T follicular helper cell (primary cell): ENCODE measurements at places on chromosomes 12 and 14.

DNA sequence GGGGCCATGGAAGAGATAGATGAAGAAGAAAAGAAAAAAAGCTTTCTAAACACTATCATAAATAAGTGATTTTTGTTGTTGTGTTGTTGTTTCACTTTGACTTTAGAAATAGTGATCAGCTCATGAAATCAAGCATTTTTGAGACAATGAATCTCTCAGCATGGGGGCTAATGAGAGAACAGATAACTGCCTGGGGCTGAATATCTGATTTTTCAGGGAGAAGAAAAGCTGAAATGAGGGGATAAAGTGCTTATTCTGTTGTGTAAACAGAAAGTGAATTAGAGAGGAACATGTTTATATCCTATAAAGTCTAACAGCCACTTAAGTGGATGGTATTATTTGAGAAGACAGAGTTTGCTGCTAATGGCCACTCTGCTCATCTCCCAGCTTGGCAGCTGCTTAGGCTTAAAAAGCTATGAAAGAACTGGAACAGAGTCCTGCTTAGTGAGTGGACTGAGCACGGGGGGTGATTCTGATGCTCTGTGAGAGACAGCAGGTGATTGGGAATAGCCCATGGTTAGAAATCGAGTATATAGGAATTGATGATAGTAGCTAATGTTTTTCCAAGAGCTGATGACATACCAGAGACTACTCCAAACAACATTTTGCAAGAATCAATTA, 646.1 kb upstream of the TMEM132C start:
- DNase-seq: no peak

- no peak for DNase-seq
Measured at GRCh38 chr14:84809158-84809557, 720.8 kb upstream of the FLRT2 start.

DNA sequence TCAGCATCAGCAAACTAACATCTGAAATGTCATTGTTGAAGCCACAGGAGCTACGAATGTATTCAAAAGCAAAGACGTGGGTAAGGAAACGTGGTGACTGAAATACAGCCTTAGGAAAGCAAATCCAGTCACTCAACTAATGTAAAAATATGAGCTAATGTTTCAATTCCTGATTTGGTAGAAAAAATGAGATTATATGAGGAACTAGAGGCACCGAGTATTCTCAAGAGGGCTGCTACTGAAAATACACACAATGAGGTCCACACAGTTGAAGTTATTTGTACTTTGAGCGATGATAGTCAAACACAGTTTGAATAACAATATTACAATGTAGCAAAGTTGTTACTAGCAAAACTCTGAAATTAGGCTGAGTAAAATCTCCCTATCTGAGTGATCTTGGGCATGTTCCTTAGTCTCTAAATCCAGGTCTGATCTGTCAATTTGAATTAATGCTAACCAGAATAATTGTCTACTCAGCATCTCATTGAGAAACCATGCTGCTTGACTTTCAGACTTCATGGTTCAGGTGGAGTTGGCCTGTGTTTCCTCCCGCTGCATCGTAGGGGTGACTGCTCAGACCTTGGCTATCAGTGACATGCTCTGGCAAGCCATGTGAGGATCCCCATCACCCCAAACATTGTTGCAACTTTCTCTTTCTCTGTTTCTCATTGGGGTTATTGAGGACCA, 467.1 kb upstream of the SOX5 start:
- DNase-seq: no peak

DNA sequence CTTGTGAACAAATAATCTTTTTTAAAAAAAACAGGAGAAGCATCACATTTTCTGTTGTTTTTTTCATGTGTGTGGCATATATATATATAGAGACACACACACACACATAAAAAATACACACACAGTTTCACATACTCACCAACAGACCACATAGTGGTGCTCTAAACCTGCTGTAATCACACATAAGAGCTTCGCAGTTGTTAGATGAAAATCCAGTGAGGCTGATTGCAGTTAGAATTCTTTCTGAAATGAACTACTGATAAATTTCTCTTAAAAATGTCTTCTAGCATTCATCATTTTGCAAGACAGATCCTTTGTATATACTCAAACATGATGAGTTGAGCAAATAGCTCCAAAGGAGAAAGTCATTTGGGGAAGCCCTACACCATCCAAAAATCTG, 434.3 kb upstream of the STXBP6 start:
- no peak for DNase-seq

GRCh38 chr12:96886998-96887677, 19.9 kb upstream of the NEDD1 start:
- no peak for DNase-seq

DNA sequence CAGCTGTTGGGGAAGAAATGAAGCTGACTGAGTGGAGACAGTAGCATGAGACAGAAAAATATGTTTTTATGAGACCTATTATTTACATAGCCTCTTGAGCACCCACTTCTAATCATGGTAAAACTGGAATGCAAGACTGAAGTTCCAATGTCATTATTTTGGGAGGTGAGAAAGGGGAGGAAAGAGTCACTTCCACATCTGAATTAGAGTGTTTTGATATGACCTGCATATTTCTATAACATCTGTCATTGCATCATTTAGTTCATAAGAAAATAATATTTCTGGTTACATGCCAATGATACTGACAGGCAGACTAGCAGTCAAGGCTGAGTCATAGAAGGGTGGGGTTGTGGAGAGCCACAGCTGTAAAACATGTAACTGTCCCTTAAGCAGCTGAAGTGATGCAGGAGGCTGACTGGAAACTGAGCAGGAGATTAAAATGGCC, 26.7 kb downstream of the NTN4 start:
- DNase-seq: no peak

DNA sequence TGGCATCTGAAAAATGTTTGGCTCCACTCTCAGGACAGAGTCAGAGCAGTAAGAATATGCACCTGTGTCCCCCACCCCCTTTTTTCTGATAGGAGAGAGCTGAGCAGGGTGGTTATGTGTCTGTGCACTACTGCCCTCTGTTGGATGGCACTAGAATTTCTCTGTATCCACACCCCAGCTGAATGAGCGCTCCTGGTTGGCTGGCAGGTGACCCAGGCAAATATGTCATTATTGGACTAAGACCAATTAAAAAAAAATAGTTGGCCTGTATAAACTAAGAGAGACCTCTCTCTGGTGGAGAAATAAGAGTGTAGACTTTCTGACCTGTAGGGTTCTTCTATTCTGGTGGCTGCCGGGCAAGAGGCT, 107.0 kb downstream of the PTCSC3 start:
- no peak for DNase-seq

DNA sequence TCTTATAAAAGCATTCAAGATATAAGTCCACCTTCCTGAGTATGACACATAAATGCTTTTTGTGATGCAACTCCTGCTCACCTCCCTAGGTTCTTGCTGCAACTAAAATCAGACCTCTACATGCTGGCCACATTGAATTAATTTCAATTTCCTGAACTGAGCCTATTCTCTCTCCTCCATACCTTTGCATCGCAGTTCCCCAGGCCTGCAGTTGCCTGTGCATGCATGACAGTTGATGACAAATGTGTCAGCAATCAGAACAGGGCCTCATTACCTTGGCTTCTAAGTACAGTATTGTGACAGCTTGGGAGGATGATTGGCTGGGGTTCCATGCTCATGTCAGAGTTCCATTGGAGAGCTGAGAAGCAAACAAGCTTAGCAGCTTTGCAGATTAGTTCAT, 3.9 kb upstream of the TM7SF3 start:
- no peak for DNase-seq

GRCh38 chr12:51974646-51975045, 23.1 kb downstream of the ACVR1B start:
- DNase-seq: no peak

DNA sequence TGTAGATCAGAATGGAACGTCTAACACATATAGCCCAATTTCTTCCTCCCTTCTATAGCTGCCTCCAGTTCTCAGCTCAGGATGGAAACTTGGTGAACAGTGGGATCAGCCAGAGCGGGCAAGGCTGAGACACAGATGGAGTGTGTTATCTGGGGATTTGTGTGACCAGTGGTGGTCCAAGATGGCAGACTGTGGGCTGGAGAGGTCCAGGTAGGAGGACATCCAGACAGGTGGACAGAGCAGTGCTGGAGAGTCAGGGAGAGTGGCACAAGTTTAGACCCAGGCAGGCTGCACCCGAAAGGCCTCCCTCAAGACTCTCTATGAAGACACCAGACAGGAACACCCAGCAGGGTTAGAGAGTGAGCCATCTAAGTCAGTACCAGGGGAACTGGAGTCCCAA, 116.1 kb upstream of the CPSF6 start:
- no peak for DNase-seq

- DNase-seq: no peak
Measured at GRCh38 chr12:132393245-132393795, 63.9 kb upstream of the GALNT9 start.

- DNase-seq: no peak
Measured at GRCh38 chr14:89600950-89601826, 184.2 kb upstream of the FOXN3 start.

- DNase-seq: no peak
Measured at GRCh38 chr12:94987801-94988200, 15.7 kb downstream of the NDUFA12 start.

GRCh38 chr12:5516371-5517241, 84.7 kb downstream of the NTF3 start:
- no peak for DNase-seq

DNA sequence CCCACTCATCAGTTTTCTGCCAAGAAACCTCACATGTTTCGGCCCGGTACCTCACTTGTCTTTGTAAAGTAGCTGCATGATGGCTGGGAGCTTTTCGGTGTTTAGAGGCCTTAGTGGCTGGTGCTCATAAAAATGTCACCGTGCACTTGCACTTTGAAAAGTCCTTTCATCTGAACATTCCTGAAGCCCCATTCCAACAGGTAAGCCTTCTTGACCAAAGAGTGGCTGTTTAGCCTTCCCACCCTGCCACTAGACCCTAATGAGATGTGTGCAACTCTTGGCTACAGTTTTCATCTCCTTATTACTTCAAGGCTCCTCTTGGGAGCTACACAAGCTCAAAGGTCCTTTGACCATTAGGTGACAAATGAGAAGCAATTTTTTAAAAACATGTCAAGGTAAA, 135.2 kb downstream of the HMGA2 start:
- no peak for DNase-seq

DNA sequence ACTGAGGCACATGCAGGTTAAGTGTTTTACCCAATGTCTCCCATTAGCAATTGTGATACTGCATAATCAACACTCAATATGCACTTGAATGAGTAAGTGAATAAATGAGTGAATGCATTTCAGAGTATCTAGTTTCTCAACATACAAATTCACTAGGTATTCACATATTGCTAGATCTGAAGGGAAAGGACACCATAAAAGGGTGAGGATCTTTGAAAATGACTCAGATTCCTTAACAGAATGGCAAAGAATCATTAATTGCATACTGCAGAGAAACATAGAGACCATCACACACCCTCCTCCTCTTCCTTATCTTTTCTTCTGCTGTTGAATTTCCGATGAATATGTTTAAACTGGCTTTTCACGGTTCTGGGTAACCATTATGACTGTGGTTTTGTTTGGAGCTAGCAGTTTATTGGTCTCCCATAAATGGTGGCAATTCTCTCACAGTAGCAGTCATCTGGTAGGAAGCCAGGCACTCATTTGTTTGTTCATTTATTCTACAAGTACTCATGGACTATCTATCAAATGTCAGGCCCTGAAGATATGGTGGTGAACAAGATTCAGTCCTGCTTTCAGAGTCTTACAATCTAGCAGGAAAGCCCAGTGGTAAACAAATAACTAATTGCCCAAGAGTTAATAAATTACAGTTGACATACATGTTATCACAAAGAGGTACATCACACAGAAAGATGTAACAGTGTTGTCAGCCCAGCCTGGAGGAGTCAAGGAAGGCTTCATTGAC, 70.2 kb downstream of the LLPH start:
- DNase-seq: no peak

DNA sequence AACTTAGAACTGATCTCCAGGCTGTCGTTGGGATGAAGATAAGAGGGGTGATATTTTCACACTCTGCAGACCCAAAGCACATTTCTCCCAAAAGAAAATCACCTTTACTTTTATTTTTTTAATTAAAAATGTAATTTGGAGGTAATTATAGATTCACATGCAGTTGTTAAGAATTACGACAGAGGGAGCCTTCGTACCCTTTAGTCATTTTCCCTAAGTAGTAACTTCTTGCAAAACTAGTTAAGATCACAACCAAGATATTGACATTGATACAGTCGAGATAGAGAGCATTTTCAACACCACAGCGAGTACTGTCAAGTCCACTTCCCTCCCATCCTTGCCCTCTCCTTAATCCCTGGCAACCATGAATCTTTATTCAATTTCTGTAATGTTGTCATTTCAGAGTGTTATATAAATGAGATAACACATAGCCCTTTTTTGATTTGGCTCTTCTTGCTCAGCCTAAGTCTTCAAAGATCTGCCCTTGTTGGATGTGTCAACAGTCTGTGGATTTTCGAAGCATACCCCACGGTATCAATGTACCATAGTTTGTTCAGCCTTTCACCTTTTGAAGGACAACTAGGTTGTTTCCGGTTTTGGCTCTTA, 39.6 kb downstream of the DNAH10 start:
- no peak for DNase-seq

- no peak for DNase-seq
Measured at GRCh38 chr12:77728018-77728417, 102.7 kb upstream of the NAV3 start.

- no peak for DNase-seq
Measured at GRCh38 chr12:100166232-100166631, 23.6 kb upstream of the BLTP3B start.

DNA sequence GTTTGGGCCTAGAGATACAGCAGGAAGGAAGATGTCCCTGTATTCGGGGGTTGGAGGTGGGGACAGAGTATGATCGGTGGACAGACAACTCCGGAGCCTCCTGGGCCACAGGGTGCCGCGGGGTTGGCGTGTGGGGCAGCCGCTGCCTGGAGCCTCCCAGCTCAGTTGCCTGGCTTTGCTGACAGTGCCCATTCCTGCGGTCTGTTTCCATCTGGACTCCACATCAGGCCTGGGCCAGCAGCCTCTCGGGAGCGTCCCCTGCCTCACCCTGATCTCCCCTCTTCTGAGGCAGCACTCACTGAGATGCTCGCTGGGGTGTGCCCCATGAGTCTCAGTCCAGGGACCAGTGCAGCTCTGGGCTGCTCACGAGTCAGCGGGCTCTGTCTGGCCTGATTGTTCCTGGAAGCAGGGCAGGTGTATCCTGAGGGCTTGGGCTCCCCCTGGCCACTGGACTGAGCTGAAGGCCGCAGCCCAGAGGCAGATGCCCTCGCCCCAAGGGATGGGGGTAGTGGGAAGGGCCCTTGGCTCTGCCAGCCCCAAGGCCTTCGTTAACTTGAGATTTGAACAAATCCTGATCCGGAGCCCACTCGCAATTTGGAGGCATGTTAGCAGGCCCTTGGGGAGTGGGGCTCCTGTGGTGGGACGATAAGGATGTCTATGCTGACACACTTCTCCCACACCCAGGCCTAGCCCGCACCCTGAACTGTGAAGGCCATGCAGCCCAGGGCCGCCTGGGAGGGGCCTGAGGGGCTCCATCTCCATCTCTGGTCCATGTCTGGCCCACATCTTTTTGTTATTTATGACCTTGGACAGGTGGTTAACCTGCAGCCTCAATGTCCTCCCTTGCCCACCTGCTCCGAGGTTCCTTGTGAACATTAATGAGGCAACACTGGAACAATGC, 7.5 kb downstream of the HIP1R start:
- no peak for DNase-seq

- DNase-seq: no peak
Measured at GRCh38 chr14:55349565-55349964, 62.1 kb downstream of the ATG14 start.
